ENCODE measurements at places on chromosomes 12 and 14.

- no peak for DNase-seq
Measured at GRCh38 chr12:104083769-104084475, 19.6 kb downstream of the HCFC2 start.

DNA sequence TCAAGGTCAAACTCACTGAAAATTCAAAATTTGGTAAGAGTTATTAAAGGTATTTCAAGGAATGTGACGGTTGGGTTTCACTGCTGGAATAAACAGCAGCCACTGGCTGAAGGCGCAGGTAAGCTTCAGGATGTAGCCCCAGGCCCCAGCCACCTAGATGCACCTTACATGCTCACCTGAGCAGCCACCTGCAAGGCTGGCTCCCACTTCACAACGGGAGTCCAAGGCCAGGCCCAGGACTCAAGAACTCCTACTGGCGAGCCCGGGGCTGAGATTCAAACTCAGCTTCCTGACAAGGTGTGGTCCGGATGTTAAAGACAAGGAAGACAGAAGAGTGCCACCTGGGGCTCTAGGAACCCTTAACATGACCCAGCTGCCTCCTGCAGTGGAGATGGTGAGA is 78.4 kb downstream of the ITPK1 start:
- no peak for DNase-seq

DNA sequence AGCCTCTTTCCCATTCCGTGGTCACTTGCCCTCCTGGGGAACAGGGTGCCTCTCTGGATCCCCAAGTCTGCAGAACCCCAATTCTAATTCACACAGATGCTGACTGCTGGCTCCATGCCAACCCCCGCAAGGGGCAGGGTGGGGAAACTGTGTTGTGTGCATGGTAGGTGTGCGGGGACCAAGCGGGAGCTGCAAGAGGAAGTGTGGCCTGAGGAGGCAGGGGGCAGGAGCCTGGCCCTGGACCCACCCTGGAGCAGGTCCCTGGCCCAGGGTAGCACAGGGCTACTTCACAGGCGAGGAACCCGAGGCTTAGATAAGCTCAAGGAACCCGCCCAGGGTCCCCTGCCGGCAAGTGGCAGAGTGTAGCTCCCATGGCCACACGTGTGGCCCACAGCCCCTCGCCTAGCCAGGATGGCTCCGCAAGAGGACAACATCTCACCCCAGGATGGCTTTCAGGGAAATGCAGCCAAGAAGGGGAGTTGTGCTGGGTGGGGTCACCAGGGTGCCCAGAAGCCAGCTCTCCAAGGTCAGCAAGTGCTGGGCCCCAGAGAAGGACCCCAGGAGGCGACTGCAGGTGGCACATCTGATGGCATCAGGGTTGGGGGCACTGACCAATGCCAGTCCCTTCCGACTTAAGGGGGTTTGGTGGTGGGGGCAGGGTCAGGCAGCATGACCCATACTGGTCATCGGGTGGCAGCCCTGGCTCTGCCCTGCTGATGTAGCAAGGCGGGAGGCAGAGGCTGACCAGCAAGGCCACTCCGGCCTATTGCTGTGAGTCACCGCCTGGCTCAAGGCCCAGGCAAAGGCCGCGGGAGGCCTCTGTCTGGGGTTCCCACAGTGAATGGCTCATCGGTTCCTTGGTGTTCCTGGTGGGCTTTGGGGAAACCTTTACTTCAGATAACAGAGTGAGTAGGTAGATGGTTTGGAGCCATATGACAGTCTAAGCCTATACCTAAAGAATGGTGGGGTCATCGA is 37.3 kb upstream of the EML1 start:
- DNase-seq = no peak

DNA sequence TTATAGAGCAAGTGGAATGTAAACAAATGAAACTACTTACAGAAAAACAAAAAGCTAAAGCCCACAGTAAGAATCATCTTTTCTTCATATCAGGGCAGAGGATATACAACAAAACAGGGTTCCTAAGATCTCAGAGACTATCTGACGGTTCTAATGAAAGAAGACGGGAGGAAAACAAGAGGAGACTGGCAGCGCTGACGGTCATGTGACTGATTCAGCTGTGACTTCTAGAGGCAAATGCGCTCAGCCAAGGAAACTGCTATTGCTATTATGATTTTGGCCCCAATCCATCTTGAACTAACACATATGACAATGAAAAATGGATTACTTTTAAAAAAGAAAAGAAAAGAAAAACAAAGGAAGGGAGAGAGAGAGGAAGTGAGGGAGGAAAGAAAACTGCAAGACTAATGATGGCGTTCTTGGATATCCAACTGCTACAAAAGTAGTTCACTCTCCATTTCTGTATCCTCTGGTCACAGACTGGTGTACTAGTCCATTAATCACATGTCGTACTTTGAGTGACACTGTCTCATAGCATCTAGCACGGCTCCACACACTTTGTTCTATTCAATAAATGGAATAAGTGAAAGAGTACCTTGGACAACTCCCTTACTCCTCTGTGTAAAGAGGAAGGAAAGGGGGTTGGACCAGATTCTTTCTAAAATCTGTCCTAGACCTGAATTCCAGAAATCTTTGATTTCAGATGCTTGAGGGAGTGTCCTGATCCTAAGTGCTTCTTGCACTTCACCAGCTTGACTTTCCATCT is 119.3 kb downstream of the DAD1 start:
- no peak for DNase-seq

- DNase-seq = no peak
Measured at GRCh38 chr14:38090506-38090905, 117.2 kb upstream of the SSTR1 start.

DNA sequence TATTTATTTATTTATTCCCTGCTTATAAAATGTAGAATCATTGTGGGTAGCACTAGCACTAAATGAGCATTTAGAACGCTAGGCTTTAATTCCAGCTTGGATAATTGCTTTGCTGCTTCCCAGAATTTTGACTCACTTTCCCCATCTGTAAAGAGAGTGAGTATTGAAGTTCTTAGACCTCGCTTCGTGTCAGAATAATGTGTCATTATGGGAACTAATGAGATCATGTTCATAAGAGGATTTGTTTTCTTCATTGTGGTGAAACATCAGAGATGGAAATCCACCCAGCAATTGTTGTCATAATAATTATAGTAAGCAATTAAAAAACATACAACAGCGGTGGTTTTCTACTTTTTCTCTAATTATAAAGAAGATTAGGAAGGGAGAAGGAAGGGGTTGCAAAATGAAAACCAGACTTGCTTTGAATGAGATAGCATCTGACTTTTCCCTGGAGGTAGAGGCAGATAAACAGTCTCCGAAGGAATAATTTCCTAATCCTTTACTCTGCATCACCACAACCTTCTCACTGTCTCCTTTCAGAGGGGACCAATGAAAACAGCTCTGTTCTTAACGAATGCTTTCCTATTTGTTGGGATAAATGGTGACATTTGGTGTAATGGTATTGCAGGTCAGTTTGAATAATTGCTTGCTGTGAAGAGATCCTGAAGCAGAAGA is 86.8 kb upstream of the ARHGAP5 start:
- no peak for DNase-seq
